ENCODE measurements at places on chromosomes 5 and 9. TPM values are rescaled to one million over a fixed set of nuclear protein-coding genes. Genes with fewer than 3 reads are reported as not detected.

GM2A gene
- total RNA-seq, result 42.6 TPM

GARIN3 gene
- not detected for total RNA-seq

CAMK2A gene
- 0.09 TPM for total RNA-seq

FAM151B gene
- total RNA-seq, result 6.8 TPM

MIER3 gene
- 31.0 TPM for total RNA-seq

P4HA2 gene
- 293 TPM for total RNA-seq

SH3GL2 gene
- 0.18 TPM for total RNA-seq

ZNF879 gene
- 5.2 TPM for total RNA-seq

FOXD4L3 gene
- not detected for total RNA-seq

GDA gene
- total RNA-seq, result 0.90 TPM

SCGB3A2 gene
- not detected for total RNA-seq

C9 gene
- not detected for total RNA-seq

PCDHA6 gene
- 1.3 TPM for total RNA-seq

SLC25A2 gene
- 0.72 TPM for total RNA-seq

DDX4 gene
- not detected for total RNA-seq

TLR4 gene
- 16.8 TPM for total RNA-seq

LECT2 gene
- not detected for total RNA-seq

LCP2 gene
- total RNA-seq, result not detected

IL17B gene
- total RNA-seq, result not detected

SPATA31D4 gene
- total RNA-seq, result not detected

FIBCD1 gene
- not detected for total RNA-seq

ELAVL2 gene
- total RNA-seq, result 0.81 TPM

TOMM5 gene
- 58.5 TPM for total RNA-seq

TMOD1 gene
- 0.18 TPM for total RNA-seq

TAF11L6 gene
- total RNA-seq, result not detected

CDC20B gene
- not detected for total RNA-seq

ADAMTS12 gene
- 13.0 TPM for total RNA-seq

KCNMB1 gene
- not detected for total RNA-seq

LURAP1L gene
- total RNA-seq, result 47.5 TPM

GABRB2 gene
- total RNA-seq, result not detected

FGF10 gene
- total RNA-seq, result 1.2 TPM

DNAJC25 gene
- 12.7 TPM for total RNA-seq

PTPRD gene
- 13.7 TPM for total RNA-seq

TNC gene
- 8.3 TPM for total RNA-seq

IGIP gene
- total RNA-seq, result 13.7 TPM

CMBL gene
- 12.3 TPM for total RNA-seq

PCDHB2 gene
- total RNA-seq, result 0.82 TPM

SPINK1 gene
- not detected for total RNA-seq

IL33 gene
- 73.9 TPM for total RNA-seq

FBXO4 gene
- total RNA-seq, result 10.5 TPM

Data from fibroblast of the aortic adventitia (primary cell).